ENCODE measurements at places on chromosomes 12 and 14.

GRCh38 chr12:33988197-33988805, 34.0 kb upstream of the ALG10 start:
- no peak for DNase-seq

- DNase-seq: peak; percentile 78
These were observed 5.0 kb upstream of the SLC25A47 start for GRCh38 chr14:100317912-100318808.

DNA sequence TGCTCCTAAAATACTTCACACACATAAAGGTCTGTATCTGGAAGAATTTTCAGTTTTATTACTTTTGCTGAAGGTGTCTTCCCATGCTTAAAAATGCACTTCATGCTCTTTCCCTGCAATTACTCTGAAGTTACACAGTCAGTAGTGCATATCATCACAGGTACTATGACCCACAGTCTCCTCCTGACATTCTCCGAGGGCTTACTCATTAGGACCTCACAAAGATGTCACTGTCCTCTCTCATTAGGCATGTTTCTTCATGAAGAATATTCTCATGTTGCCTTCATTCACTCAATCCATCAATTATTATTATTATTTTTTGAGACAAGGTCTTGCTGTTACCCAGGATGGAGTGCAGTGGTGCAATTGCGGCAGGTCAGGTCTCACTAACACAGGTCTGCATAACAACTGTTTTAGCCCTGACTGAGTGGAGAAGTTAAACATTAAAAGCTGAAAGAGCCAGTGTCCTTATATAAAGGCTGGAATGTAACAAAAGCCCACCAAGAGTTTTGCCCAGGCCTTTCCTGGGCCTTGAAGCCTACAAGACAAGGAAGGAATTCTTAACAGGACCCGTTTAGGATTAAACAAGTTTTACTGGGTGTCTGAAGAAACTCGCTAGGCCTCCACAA, 119.5 kb upstream of the WSCD2 start:
- DNase-seq: no peak

GRCh38 chr12:97461553-97461952, 1.1 kb upstream of the RMST start:
- no peak for DNase-seq

- no peak for DNase-seq
These were observed 36.7 kb upstream of the FERMT2 start for GRCh38 chr14:52987514-52987913.

DNA sequence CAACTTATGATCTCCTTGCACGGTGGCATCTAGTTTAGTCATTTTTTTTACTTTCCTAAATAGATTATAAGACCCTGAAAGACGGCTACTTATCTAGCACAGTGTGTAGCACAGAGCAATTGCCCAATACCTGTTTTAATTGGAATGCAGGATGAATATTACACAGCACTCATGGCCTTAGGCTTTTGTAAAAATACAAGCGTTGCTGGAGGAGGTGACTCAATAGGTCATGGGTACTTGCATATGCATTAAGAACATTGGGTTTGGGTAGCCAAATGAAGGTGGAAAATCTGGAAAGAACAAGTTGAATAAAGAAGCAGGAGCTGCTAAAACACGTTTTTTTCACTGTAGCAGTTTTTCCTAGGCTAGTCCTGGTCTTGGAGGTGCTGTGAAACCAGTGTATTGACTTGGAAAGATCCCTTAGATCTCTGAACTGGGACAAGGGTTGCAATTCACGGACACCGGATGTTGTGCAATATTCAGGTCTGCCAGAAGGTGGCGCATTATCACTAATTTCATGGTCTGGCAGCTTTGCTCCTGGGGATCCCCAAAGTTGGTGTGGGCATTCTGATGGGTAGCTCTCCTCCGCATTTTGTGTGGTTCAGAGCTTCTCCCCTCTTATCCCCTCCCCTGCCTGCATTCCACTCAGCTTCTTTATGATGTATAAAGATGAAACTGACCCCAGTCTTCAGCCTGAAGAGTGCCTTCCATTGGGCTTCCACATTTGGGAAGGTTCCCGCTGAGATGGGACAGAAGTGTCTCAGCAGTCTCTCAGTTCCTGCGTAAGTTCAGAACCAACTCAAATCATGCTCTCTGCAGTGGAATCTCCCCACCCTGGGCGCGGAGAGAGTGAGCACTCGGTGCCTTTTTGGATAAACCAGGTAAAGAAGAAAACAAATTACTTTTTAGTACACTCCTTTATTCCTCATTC, 278.3 kb downstream of the NRXN3 start:
- peak; percentile 28 for DNase-seq

DNA sequence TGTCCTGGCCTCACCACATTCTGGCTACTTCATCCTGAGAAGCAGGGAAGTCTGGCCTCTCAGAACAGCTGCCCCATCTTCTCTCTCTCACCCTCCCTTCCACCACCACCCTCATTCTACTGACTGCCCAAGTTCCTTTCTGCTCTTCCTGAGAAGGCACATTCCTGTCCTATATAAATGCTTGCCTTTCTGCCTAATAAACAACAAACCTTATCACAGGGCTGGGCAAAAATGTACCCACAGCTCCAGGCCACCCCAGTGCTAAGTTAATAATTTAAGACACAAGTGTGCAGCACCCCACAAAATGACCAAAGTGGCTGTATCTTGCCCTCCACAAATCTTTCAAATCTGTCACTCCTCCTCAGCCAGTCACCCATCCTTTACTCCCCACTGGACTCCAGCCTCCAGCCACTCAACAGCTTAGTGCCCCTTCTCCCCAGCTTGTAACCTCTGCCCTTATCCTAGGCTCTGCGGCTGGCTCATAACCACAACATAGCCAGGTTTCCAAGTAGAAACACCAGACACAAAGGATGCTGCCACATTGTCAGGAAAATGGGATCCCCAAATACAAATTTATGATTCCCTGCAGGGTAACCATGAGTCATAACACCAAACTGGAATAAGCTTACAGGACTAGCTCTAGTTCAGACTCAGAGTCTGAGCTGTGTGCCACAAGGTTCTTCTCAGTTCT, 15.0 kb downstream of the OXA1L start:
- no peak for DNase-seq

- no peak for DNase-seq
These were observed 24.5 kb upstream of the TSPAN11 start for GRCh38 chr12:30902001-30902400.

DNA sequence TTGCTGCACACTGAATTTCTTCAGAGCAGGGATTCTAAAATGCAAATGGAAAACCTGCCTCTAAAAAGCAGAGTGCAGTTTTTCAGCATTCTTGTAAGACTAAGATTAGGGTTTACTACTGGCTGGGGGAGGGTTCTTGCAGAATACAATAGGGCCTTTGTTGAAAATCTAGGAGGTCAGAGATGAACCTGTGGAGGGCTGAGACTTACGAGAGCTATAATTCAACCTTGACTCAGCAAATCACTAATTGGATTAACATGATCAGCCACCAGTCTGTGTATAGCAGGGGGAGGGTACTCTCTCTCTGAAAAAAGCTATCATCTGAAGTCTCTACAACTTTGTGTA, 92.6 kb upstream of the HIF1A start:
- no peak for DNase-seq

DNA sequence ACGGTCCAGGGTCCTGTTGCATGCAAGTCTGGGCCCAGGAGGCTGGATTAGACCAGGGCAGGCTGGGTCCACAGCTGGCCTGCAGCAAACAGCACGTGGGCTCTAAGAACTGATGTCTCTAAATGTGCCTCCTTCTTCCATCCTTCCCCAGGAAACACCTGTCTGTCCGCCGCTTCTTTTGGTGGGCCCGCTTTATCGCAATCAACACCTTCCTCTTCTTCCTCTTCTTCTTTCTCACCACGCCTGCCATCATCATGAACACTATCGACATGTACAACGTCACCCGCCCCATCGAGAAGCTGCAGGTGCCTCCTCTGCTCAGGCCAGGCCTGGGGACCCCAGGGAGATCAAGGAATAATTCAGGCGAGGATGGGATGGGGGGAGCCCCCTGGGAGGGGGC, 28.3 kb downstream of the NGB start:
- no peak for DNase-seq

GRCh38 chr14:104350463-104351185, 212.2 kb downstream of the KIF26A start:
- no peak for DNase-seq

DNA sequence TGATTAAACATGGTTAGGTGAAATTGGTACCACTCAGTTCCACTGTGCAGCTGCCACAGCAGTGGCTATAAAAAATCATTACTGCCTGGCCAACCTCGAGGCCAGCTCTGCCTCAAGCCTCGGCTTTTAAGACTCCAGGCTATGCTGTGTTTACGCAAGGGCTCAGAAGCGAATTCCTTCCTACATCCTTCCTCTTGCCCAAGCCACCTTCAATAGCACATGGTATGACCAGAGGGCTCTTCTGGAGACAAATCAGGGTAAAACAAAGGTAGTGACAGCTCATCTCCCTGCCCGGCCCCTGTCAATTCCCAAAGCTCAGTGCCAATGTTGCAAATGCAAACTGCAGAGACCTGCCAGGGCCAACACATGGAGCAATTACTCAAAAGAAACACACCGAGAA, 31.9 kb downstream of the NUAK1 start:
- DNase-seq: no peak

GRCh38 chr12:33834672-33835071, 187.6 kb upstream of the ALG10 start:
- DNase-seq: no peak

DNA sequence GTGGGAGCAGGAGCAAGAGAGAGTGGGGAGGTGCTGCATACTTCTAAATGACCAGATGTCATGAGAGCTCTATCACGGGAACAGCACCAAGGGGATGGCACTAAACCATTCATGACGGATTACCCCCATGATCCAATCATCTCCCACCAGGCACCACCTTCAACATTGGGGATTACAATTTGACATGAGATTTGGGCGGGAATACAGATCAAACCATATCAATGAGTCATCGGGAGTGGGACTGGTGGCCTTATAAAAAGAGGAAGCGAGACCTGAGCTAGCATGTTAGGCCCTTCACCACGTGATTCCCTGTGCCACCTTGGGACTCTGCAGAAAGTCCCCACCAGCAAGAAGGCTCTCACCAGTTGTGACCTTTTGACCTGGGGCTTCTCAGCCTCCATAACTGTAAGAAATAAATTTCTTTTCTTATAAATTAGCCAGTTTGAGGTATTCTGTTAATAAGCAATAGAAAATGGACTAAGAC, 28.7 kb downstream of the COX8C start:
- no peak for DNase-seq

DNA sequence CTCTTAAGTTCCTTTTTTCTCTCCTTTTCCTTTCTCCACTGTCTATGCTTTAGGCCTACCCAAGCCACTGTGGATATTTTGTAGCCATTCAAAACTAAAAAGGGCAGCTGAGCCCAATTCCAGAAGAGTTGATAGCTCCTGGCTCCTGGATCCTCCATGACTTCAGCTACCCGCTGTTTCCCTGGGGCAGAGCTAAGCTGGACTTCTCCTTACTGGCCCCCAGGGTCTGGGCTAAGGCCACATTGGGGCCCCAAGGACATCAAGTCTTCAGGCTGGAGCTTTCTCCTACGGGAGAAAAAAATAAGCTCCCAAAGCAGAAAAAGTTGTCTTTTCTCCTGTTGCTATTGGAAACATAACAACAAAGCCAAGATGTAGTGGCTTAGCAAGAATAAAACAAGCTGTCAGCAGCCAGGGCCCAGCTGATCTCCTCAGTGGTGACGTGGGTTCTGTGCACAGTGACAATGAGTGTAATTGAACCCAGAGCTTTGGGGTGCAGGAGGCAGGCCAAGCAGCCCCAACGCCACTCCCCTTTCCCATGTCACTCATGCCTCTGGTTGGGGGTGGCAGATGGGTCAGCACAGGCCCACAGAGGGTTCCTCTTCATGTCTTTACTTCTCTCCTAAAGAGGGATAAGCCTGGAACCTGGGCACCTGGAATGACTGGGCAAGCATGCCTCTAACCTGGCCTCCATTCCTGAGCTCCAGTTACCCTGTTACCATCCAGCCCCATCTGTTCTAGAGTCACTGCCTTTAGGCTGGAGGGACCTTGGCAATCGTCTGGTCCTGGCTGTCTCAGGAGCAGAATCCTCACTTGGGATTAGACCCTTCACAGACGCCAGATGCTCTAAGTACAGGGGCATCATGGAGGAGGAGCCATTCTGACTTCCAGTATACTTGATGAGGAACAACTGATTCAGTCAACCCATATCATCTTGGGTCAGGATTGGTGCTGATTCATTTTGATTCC, 171.2 kb downstream of the ZFP36L1 start:
- DNase-seq: no peak

DNA sequence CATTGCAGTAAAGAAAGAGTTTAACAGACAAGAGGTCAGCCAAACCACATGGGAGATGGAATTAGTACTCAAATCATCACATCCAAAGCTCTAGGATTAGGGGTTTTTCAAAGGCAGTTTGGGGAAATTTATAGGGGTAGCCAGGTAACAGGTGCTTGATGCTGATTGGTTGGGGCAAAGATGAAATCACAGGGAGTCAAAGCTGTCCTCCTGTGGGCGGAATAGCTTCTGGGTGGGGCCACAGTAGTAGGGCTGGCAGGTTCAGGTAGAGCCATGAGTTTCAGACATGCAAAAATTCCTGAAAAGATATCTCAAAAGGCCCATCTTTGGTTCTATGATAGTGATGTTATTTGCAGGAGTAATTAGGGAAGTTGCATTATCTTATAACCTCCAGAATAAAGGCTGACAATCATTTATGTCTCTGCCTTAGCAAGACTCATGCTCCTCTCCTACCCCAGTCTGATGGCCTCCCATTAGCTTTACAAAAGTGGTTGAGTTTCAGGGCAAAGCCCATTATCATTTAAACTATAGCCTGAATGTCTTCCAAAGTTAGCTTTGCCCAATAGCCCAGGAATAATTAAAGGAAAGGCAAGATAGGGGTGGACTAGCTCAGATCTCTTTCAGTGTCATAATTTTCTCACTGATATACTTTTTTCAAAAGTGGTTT, 42.1 kb upstream of the CNTN1 start:
- no peak for DNase-seq

DNA sequence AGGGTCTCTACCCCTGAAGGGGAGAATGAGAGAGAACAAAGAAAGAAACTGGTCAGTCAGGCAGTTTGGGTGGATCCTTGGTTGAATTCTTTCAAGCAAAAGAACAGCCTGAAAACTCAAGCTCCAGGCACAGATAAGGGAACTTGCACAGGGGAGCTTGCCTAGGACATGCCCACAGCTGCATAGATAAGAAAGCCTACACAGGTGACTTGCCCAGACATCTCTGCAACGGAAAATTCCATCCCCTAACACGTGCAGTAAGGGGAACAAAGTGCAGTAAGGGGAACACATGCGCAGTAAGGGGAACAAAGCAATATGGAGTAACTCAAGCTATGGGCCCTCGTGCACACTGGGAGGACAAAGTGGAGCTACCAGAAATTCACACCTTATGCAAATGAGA, 540.1 kb upstream of the MIS18BP1 start:
- DNase-seq: no peak
